ENCODE measurements at places on chromosomes 16 and 17. TPM values are rescaled to one million over a fixed set of nuclear protein-coding genes. Genes with fewer than 3 reads are reported as not detected.
A peak's percentile ranks its signal among the peaks of the same experiment; 100 is the strongest.

DHRS7C gene
- total RNA-seq, result not detected

- no peak for DNase-seq
Observed at GRCh38 chr17:46024590-46024989, 25.5 kb downstream of the STH start.

- DNase-seq, result no peak
Observed at GRCh38 chr16:53430363-53430762, 3.9 kb upstream of the RBL2 start.

- peak; percentile 85 for DNase-seq
Observed at GRCh38 chr17:17913695-17914332, 58.4 kb downstream of the TOM1L2 start.

DNA sequence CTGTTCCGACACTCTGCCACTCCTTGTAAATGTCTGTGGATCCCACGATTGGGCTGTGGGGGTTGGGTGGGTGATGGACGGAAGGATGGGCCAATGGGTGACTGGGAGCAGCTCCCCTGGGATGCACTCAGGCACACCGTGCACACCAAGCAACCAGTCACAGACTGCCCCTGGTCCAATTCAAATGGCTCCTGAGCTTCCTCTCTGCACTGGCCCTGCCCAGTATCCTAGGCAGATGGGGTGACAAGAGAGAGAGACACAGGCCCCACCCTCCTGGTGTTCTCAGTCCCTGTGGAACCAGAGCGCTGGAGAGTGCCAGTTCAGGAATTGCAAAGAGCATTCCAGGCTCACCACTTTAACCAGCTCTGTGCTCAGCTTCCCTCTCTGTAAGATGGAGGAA is 32.8 kb downstream of the BEAN1 start:
- no peak for DNase-seq

DNA sequence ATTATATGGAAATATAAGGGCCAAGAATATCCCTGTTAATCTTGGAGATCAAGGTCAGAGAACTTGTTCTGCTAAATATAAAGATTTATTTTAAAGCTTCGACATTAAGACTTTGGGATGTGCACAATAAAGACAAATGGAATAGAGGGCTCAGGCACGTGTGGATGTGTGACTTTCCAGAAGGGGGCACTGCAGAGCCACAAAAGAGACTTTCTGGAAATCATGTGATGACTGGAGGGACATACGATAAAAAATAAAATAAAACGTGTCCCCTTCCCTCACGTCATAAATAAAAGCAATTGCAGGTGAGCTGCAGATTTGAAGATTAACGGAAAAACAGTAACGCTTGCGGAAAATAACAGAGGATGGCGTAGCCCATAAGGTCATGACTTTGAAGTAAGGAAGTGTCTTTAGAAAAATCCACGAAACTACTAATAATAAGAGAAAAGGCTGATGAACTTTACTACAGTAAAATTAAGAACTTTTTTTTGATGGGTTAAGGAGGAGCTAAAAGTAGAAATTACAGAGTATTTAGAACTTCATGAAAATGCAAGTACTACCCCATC is 9.4 kb upstream of the ENGASE start:
- DNase-seq, result no peak

GRCh38 chr16:81293909-81294802 is 20.6 kb upstream of the GAN start:
- no peak for DNase-seq

- DNase-seq, result no peak
Observed at GRCh38 chr16:81641395-81642106, 137.5 kb upstream of the PLCG2 start.

RNF222 gene
- total RNA-seq, result 0.14 TPM

GRCh38 chr16:77951788-77952187 is 70.6 kb upstream of the CLEC3A start:
- no peak for DNase-seq

KIF2B gene
- not detected for total RNA-seq

NPTX1 gene
- 0.07 TPM for total RNA-seq

DNA sequence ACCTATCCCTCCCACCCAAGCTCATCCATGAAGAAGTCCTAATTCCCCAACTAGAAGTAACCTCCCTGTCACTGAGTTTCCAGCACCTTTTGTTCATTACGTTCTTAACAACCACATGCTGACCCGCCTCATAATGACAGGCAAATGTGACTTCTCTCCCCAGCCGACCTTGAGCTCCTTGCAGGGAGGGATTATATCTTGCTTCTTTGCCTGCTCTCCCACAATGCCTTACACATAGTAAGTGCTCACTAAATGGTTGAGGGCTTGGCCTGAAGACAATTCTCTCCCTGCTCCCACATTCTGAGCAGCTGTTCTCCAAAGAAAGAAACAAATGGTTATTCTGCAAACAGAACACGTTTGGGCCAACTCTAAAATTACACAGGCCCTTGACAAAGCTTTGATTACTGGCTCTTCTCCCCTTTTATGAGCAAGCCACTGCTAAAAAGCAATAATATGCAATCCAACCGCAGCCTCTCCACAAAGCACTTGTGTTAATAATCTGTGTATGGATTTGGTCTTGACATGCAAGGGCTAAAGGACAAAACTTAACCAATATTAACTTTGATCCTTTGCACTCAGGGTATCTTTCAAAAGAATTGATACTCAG is 23.2 kb downstream of the SLC39A11 start:
- no peak for DNase-seq

OR2C1 gene
- not detected for total RNA-seq

DNA sequence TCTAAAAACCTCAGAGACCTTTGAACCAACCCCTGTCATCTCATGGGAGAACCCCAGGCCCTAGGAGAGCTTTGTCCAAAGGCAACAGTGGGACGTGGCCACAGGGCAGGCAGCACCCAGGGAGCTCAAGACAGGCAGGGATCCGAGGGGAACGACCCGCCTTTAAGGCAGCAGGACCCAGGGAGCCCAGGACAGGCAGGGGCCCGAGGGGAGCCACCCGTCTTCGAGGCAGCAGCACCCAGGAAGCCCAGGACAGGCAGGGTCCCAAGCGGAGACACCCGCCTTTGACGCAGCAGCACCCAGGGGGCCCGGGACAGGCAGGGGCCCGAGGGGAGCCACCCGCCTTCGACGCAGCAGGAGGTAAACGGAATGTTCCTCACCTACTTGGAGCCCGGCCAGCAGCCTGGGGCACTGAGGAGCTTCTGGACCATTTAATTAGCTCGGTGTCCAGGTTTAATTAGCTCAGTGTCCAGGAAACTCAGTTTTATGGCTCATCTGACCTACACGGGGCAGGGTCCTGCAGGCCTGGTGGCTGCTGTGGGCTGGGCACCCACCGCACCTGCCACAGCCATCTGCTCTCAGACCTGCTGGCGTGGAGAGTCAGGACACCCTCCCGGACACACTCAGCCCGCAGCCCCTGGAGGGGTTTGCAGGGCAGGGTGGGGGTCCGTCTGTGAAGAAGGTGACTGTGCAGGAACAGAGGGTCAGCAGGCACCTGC is 24.4 kb downstream of the PIEZO1 start:
- no peak for DNase-seq

C16orf74 gene
- 13.6 TPM for total RNA-seq

SMIM36 gene
- not detected for total RNA-seq

DNA sequence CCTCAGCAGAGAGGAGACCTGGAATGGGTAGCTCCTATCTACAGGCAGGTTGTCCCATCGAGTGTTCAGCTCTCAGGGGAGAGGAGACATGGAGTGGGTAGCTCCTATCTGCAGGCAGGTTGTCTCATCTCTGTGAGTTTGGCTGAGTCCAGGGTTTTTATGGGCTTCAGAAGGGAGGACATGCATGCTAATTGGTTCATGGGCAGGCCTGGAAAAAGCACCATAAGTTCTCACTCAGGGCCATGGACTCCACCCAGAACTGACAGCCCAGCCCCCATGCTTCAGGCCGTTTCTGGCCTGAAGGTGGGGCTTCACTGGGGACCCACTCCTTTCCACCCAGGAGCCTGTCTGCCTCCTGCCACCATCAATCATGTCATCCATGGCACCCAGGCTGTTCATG is 84.0 kb downstream of the CYB561 start:
- DNase-seq, result no peak

- no peak for DNase-seq
Observed at GRCh38 chr17:38343608-38344419, at the start of gene GPR179. GPR179 (minus strand) TSS chr17:38343956; CDS start chr17:38343789, 167 bp downstream.

KRT33B gene
- total RNA-seq, result 0.17 TPM

NHLRC4 gene
- total RNA-seq, result 0.46 TPM

GRCh38 chr17:48195910-48196309 is 88.3 kb downstream of the SNX11 start:
- DNase-seq, result no peak

- DNase-seq, result no peak
Observed at GRCh38 chr16:76963614-76964315, 227.2 kb upstream of the MON1B start.

TAT gene
- not detected for total RNA-seq

CFAP97D1 gene
- not detected for total RNA-seq

DNA sequence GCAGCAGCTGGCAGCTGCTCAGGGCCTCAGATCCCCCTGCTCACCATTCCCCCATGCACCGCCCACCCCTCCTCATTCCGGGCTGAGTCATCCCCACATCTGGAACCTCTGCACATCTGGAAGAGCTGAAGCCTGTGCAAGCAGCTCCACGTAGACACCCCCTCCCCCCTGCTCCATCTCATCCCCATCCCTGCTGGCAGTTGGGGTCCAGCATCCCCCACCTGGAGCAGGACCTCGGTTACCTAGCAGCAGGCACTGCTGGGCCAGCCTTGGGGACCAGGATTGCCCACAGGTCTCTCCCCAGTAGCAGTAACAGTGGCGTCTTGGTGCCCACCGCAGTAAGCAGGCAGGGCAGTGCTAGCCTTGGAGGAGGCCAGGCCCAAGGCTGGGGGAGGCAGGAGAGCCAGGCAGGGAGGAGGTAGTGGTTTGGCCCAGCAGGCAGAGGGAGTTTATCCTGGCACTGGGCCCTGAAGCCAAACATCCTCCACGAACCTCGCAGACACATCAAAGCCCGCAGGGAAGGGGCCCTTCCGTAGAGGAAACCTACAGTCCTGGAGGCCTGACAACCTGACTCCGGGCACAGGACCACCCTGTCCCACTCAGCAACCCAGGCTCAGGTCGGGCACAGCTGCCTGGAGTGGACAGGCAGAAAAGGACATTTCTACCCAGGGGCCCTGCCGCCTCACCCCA is 7.7 kb upstream of the TMEM92 start:
- DNase-seq, result no peak

DNA sequence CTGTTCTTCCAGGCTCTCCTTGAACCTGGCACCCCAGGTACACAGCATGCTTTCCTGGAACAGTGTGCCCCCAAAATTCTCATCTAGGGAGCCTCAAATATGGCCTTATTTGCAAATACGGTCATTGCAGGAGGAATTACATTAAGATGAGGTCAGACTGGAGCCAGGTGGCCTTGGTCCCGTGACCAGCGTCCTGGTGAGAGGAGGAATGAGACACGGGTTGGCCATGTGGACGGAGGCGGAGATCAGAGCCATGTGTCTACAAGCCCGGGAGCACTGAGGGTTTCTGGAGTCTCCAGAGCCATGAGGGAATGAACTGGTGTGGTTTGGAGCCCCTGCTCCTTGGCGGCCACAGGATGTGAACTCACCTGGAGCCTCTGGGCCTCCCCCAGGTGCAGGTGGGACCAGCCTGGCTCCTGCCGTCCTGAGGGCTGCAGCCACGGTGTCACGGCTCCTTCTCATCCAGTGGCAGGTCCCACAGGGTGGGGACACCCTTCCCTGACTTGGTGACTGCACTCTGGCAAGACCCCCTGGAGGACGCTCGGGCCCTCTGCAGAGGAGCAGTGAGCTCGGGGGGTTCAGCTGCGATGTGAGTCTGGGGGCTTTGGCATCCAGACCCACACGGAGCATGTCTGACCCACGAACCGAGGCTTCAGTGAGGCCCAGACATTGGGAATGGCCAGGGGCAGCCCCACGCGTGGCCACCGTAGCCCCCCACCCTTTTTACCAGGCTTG is 21.8 kb upstream of the GNG13 start:
- no peak for DNase-seq

- DNase-seq, result no peak
Observed at GRCh38 chr17:46135879-46136563, 57.2 kb downstream of the KANSL1 start.

EZH1 gene
- 14.7 TPM for total RNA-seq

DNA sequence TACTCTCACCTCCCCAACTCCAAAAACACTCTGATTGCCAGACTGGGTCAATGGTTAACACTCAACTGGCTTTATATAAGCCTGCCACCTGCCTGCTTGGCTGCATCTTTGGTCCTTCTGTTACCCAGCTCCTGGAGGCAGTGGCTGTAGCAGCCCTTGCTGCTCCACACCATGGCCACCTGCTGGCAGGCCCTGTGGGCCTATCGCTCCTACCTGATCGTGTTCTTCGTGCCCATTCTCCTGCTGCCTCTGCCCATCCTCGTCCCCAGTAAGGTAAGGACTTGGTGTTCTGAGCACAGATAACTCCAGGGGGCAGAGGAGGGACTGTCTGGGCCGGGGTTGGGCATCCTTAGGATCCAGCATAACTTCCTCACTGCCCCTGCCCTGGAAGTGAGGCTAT is at the start of gene SLC13A2:
SLC13A2 (plus strand) TSS at position 103 of the 400 bp plus-strand sequence; CDS start at position 172, 69 bp downstream.
- DNase-seq, result no peak

- DNase-seq, result no peak
Observed at GRCh38 chr17:3529817-3530741, 27.5 kb downstream of the TRPV3 start.

SLC46A1 gene
- total RNA-seq, result 5.2 TPM

DNA sequence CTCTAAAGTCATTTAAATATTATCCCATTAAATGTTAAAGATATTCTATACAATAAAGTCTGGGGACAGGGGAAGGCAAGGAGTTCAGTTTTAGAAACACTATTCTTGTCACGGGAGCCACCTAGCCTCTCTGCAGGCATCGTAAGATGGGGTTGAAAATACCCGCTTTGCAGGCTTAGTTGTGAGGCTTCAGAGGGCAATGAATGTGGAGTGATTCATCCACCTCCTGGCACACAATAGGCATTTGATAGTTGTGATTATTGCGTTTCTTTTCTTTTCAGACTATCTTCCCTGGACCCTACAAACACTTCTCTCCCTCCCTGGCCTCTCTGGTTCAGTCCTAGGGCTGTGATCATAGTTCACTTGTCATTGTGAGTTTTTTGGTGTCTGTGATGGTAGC is 19.6 kb downstream of the GLP2R start:
- no peak for DNase-seq

DNA sequence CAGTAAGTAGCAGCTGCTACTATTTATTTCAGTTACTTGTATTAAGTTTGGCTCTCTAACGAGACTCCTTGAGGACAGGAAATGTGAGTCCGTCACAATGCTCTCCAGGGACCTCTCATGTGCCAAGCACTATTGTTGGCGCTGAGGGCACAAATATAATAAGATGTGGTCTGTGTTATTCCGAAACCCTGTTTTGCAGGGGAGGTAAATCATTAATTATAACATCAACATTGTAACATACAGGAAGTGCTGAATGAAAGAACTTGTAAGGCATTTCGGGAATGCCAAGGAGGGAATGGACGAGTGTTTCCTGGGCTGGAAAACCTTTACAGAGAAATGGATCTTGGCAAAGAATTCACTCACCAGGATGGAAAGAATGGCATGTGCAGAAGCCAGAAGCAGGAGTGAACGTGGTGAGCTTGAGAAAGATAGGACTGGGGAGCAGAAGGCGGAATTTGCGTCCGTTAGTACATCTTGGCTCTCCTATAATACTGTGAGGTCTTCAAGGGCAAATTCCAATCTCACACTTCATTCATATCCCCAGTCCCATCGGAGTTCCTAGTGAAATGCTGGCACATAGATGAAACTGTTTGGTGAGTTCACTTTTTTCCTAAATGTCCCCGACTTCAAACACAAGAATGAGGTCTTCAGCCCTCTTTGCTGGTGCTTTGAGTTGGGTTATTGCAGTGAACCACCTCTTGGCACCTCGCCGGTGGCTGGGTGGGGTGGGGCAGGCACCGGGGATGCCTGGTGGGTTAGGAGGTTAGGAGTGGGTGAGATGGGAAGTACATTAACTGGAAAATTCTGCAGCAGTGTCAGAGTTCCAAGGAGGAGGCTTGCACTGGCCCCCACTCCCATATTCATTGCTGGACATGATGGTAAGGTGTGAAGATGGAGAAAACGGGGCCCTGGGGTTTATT is 11.5 kb downstream of the TAC4 start:
- DNase-seq, result peak; percentile 82

Measured in kidney epithelial cell (primary cell).